ENCODE measurements at places on chromosomes 7 and 10. TPM values are rescaled to one million over a fixed set of nuclear protein-coding genes. Genes with fewer than 3 reads are reported as not detected.

TRIM73 gene
- total RNA-seq, result 0.39 TPM

ZNF804B gene
- total RNA-seq, result not detected

HIF1AN gene
- 9.5 TPM for total RNA-seq

R3HCC1L gene
- total RNA-seq, result 18.3 TPM

DNA sequence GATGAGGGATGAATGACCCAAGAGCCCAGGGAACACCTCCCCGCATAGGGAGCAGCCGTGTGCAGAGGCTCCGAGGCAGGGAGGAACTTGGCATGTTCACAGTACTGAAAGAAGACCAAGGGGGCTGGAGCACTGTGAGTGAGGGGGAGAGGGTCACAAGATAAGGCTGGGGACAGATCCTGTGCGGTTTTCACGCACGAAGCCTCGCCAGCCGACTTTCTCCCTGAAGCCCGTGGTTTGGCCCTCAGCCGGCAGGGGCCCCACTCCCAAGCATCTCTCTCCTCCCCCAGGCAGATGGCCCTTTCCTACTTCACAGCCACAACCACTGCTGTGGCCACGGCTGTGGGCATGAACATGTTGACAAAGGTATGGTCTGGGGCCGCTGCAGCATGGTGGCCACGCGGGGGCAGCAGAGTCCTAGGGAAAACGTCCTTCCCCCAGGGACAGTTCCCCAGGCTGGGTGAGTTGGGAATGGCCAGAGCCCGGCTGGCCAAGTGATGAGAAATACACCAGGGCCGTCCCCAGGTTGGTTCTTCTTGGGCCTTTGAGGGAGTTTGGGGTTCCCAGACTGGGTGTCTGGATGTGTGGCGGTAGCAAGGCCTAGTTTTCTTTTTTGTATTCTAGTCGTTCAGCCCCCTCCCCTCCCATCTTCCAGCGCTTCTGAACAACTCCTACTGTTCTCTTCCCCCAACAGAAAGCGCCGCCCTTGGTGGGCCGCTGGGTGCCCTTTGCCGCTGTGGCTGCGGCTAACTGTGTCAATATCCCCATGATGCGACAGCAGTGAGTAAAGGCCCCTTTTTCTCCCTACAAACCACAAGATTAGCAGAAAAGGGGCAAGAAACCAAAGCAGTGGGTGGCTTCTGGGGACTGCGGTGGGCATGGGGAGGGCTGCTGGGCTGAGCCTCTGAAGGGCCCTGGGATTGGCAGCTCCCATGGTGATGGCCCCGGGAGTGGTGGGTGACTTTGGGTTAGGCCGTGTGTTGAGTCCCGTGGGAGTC, 14.4 kb upstream of the WBP1L start:
- DNase-seq, result peak; percentile 87
- H3K27ac ChIP-seq, result no peak overlapping the region
- H3K27me3 ChIP-seq, result no peaks in the 10 kb centered on the region
- H3K36me3 ChIP-seq, result peaks cover 16% of the 10 kb centered on the region

- DNase-seq, result no peak
- no peak overlapping the region for H3K4me3 ChIP-seq
- no peaks in the 10 kb centered on the region for H3K27me3 ChIP-seq
- no peaks in the 10 kb centered on the region for H3K36me3 ChIP-seq
- H3K27ac ChIP-seq, result no peak overlapping the region
- no peaks in the 10 kb centered on the region for H3K4me1 ChIP-seq
Observed at GRCh38 chr10:45514291-45515270, 140.6 kb downstream of the ALOX5 start.

DNA sequence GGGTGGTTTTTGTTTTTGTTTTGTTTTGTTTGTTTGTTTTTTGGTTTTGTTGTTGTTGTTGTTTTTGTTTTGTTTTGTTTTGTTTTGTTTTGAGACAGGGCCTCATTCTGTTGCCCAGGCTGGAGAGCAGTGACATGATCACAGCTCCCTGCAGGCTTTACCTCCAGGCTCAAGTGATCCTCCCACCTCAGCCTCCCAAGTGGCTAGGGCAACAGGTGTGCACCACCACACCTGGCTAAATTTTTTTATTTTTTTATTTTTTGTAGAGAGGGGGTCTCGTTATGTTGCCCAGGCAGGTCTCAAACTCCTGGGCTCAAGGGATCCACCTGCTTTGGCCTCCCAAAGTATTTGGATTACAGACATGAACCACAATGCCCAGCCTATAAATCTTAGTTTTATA, 115.9 kb upstream of the NFE2L3 start:
- no peaks in the 10 kb centered on the region for H3K4me1 ChIP-seq
- H3K27ac ChIP-seq, result no peak overlapping the region

- H3K27ac ChIP-seq, result no peak overlapping the region
- H3K4me1 ChIP-seq, result no peaks in the 10 kb centered on the region
- no peak overlapping the region for H3K4me3 ChIP-seq
- H3K36me3 ChIP-seq, result no peaks in the 10 kb centered on the region
- H3K27me3 ChIP-seq, result no peaks in the 10 kb centered on the region
Observed at GRCh38 chr10:44301781-44302355, 83.0 kb downstream of the CXCL12 start.

DNA sequence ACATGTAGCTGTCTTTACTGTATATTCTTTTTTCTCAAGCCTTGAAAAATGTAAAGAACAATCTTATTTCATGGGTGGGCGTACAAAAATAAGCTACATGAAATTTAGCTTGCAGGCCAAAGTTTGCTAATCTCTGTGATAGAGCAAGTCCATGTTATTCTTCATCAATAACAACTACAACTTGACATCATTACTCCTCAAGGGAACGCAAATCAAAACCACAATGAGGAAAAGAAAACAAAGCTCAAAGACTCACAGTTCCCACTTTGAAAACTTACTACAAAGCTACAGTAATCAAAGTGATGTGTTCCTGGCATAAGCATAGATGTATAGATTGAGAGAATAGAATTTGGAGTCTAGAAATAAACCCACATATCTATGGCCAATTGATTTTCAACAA, 62.5 kb downstream of the GNA12 start:
- H3K4me3 ChIP-seq, result no peak overlapping the region
- H3K27ac ChIP-seq, result no peak overlapping the region

GRCh38 chr7:115505136-115505535, 525.4 kb downstream of the TFEC start:
- H3K4me3 ChIP-seq, result no peak overlapping the region
- no peaks in the 10 kb centered on the region for H3K36me3 ChIP-seq
- DNase-seq, result no peak

DNA sequence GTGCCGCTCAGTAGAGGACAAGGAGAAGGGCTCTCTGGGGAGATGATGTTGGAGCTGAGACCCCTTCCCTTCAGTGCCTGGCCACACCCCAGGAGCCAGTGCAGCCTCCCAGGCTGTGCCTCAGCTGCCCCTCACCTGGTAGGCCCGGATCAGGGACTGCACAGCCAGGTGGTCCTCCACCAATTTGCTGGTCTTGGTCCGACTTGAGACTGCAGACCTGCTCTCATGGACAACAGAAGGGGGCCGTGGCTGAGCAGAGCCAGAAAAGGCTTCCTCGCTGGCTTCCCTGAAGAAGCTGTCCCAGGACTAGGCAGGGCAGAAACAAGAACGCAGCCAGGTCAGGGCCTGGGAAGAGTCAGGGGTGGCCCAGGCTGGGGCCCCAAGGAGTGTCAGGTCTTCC, 5.5 kb downstream of the OGDHL start:
- peaks cover 8% of the 10 kb centered on the region for H3K27me3 ChIP-seq
- H3K4me3 ChIP-seq, result no peak overlapping the region
- no peak overlapping the region for H3K27ac ChIP-seq

- no peaks in the 10 kb centered on the region for H3K27me3 ChIP-seq
- H3K36me3 ChIP-seq, result no peaks in the 10 kb centered on the region
- no peak overlapping the region for H3K27ac ChIP-seq
Observed at GRCh38 chr7:24227068-24227467, 56.9 kb upstream of the NPY start.

DNA sequence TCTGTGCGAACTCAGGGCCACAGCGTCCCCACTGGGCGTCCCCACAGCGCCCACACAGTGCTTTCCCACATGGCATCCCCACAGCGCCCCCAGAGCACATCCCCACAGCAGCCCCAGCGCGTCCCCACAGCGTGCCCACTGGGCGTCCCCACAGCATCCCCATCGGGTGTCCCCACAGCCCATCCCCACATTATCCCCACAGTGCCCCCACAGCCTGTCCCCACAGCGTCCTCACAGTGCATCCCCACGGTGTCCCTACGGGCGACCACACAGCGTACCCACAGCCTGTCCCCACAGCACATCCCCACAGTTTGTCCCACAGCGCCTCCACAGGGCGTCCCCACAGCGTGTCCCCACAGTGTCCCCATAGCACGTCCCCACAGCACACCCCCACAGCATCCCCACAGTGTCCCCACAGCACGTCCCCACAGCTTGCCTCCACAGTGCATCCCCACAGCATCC, 131.6 kb downstream of the ACTR3B start:
- H3K27me3 ChIP-seq, result no peaks in the 10 kb centered on the region
- H3K27ac ChIP-seq, result no peak overlapping the region
- H3K36me3 ChIP-seq, result no peaks in the 10 kb centered on the region

- no peaks in the 10 kb centered on the region for H3K4me1 ChIP-seq
- peaks cover 4% of the 10 kb centered on the region for H3K27me3 ChIP-seq
Observed at GRCh38 chr10:47322300-47323061, at the start of gene GDF2. Gene GDF2, plus strand, starts transcription at chr10:47322454. Its CDS starts 215 bp downstream, at chr10:47322669.

- H3K27me3 ChIP-seq, result no peaks in the 10 kb centered on the region
- DNase-seq, result no peak
- H3K4me1 ChIP-seq, result no peaks in the 10 kb centered on the region
- H3K27ac ChIP-seq, result no peak overlapping the region
- no peaks in the 10 kb centered on the region for H3K36me3 ChIP-seq
- no peak overlapping the region for H3K4me3 ChIP-seq
Observed at GRCh38 chr7:57423768-57424167, 26.2 kb upstream of the ZNF716 start.

GRCh38 chr7:72080865-72081510, 331.1 kb downstream of the CALN1 start:
- no peak overlapping the region for H3K27ac ChIP-seq
- H3K4me3 ChIP-seq, result no peak overlapping the region
- DNase-seq, result no peak
- H3K27me3 ChIP-seq, result no peaks in the 10 kb centered on the region
- H3K36me3 ChIP-seq, result no peaks in the 10 kb centered on the region
- H3K4me1 ChIP-seq, result no peaks in the 10 kb centered on the region

DNA sequence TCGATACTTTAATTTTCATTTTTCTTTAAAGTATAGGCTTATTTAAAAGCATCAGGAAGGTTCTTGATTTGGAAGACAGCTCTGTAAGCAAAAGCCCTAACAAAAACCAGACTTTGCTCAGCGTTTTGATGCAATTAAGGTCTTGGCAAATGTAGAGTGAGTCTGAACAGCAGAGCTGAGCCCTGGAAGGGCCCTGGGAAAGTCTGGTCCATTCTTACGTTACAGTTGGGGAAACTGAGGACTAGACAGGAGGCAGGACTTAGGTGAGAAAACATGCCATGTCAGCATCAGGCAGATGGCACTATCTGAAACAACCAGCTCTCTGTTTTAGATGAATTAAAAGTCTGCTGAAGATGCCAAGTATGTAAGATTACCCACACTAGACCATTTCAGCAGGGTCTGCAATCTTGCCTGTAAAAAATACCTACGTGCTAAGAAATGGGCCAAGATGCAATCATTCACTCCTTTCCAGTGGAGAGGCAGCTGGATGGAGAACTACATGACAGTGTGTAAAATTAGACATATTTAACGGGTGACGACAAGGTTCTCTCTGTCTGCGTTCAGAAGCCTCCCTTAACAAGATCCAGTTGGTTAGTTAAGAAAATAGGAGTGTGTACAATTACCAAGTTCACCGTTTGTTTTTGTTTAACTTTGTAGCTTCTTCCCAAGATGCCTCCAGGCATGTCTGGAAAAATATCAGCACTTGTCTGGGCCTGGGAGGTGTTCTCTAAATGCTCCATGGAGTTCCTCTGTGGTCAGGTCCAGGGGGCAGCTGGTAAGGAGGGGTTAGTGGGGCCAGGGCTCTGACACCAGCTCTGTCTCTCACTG, 502.3 kb upstream of the ZMIZ1 start:
- H3K4me3 ChIP-seq, result no peak overlapping the region
- no peaks in the 10 kb centered on the region for H3K27me3 ChIP-seq
- peaks cover 28% of the 10 kb centered on the region for H3K4me1 ChIP-seq

- no peaks in the 10 kb centered on the region for H3K36me3 ChIP-seq
- 0 out of 2 replicates have a peak, but pooled peaks cover 4% of the 10 kb centered on the region for H3K27me3 ChIP-seq
- no peak for DNase-seq
Observed at GRCh38 chr7:88314061-88314491, 7.4 kb upstream of the STEAP4 start.

DNA sequence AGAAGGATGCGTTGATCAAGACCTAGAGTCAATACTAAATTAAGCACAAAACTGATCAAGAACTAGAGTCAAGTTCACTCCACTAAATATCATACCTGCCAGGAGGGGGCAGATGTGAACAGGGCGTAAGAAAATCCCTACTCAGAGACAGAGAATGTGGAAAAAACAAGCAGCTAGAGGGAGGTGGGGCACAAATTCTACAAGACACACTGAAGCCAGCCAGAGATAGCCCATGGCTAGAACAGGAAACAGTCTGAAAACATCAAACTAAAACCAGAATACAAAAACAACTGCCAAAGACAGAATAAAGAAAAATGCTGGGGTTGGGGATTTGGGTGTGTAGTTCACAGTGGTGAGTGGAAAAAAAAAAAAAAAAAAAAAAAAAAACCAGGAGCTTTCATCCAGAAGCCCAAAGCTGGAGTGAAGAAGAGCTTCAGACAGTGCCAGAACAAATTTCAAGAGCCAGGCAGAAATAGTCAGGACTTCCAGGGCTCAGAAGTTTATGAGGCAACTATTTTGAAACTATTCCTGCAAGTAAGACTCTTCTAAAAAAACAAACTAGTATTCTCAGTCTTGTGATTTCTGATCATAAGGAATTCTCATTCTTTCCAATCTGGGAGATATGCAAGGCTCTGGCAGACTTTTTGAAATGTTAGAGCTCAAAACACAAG, 118.3 kb downstream of the CCDC71L start:
- peaks cover 17% of the 10 kb centered on the region for H3K4me1 ChIP-seq
- no peaks in the 10 kb centered on the region for H3K27me3 ChIP-seq

Measured in SJSA1 (cell line).